Fibroblast of lung (primary cell): ENCODE measurements at places on chromosomes 12 and 14. TPM values are rescaled to one million over a fixed set of nuclear protein-coding genes. Genes with fewer than 3 reads are reported as not detected.

The OTOGL gene
- total RNA-seq, result under 0.01 and 0.17 TPM in 2 replicates

The SERPINA1 gene
- under 0.01 TPM in 1 of 2 replicates, not detected in the other for total RNA-seq

The CCDC177 gene
- not detected in 2 replicates for total RNA-seq

The TEAD4 gene
- total RNA-seq, result 6.3 and 7.4 TPM in 2 replicates

The BAG5 gene
- total RNA-seq, result 25.8 and 28.8 TPM in 2 replicates

The MYO1H gene
- 0.77 TPM in 1 of 2 replicates, not detected in the other for total RNA-seq

The ACACB gene
- total RNA-seq, result 5.1 and 9.1 TPM in 2 replicates

The LRRK2 gene
- total RNA-seq, result 10.8 and 14.0 TPM in 2 replicates

The CIDEB gene
- 0.33 and 0.51 TPM in 2 replicates for total RNA-seq

- no peak for DNase-seq
Measured at GRCh38 chr12:104226672-104227071, 11.1 kb downstream of the TXNRD1 start.

GRCh38 chr12:31031951-31032335, 41.7 kb upstream of the DDX11 start:
- DNase-seq, result no peak

- no peak for DNase-seq
Measured at GRCh38 chr14:92134456-92134855, 12.7 kb downstream of the CPSF2 start.

DNA sequence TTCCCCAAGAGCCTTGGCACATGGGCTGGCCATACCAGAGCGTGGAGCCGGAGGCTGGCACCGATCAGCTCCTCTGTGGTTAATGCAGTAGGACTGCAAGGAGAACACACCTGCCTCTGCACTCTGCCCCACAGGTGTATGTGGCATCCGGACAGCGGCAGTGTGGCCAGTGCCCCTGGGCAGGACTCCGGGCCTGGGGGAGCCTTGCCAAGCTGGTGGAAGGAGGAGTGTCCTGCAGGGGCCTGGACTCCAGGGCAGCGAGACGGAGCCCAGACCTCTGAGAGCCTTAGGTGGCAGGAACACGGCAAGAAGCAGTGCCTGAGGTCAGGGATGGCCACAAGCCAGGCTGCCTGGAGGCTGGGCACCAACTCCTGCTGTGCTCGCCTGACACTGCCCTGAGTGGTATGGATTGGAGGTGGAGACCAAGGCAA, 5.3 kb upstream of the BEGAIN start:
- DNase-seq, result no peak

DNA sequence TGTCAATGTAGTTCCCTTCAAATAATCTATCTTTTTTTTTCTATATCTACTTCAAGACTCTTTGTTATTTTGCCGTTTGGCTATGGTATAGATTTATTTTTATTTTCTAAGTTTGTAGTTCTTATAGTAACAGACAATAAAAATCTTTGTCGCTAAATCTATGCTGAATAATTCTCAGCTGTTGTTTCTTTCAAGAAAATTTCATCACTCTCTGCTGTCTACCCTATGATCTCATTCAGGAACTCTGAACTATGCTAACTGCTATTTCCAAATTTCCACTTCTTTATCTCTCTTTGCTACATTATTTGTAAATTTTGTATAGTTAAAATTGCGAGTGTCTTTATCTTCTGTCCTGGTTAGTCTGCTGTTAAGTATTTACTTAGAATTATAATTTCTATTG, 353.6 kb downstream of the LRFN5 start:
- no peak for DNase-seq
